Activated CD4-positive, alpha-beta T cell treated with anti-CD3 and anti-CD28 coated beads, Interleukin-2, amount 10 ng/mL, durations not matched to agents 7 days and 5 days (primary cell): ENCODE measurements at places on chromosomes 3 and 15. TPM values are rescaled to one million over a fixed set of nuclear protein-coding genes. Genes with fewer than 3 reads are reported as not detected.

The VIPR1 gene
- 21.3 TPM for total RNA-seq

The FAM81A gene
- 0.57 TPM for total RNA-seq

The C3orf62 gene
- total RNA-seq: 13.5 TPM

The LYZL4 gene
- not detected for total RNA-seq

The FRMD4B gene
- total RNA-seq: 8.2 TPM

The RAD54L2 gene
- total RNA-seq: 30.0 TPM

The CCR3 gene
- total RNA-seq: not detected

DNA sequence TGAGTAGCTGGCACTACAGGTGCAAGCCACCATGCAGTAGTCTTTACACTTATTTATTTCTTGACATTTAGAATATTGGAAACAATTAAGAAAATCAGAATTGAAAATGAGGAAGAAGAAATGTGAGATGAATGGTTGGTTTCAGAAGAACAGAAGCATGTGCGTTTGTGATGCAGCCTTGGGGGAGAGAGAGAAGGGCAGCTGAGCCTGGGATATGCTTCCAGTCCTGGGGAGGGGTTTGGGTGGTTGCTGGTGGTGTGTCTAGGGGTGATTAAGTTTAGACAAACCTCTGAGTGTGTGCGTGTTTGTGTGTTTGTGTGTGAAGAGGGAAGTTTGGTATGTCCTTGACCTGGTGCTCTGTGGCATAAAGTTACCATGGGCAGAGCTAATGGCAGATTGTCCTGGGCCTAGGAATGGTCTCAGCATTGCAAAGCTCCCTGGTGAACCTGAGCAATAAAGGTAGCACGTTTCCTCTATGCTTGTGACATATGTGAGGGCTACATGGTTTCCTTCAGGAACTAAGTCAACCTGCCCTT lies 35.6 kb downstream of the CTSH start:
- DNase-seq: no peak
- H3K36me3 ChIP-seq: peaks cover 55% of the 10 kb centered on the region
- no peak overlapping the region for H3K4me3 ChIP-seq
- no peaks in the 10 kb centered on the region for H3K27me3 ChIP-seq
- H3K4me1 ChIP-seq: peaks cover 27% of the 10 kb centered on the region
- no peak overlapping the region for H3K27ac ChIP-seq

- peaks cover 42% of the 10 kb centered on the region for H3K4me1 ChIP-seq
- no peak for DNase-seq
- H3K36me3 ChIP-seq: peaks cover 13% of the 10 kb centered on the region
- no peak overlapping the region for H3K27ac ChIP-seq
- H3K27me3 ChIP-seq: no peaks in the 10 kb centered on the region
Measured at GRCh38 chr15:64991536-64992135, 1.9 kb upstream of the SPG21 start.

- no peak overlapping the region for H3K27ac ChIP-seq
- DNase-seq: no peak
- H3K36me3 ChIP-seq: no peaks in the 10 kb centered on the region
- H3K4me3 ChIP-seq: no peak overlapping the region
- H3K27me3 ChIP-seq: no peaks in the 10 kb centered on the region
- no peaks in the 10 kb centered on the region for H3K4me1 ChIP-seq
Measured at GRCh38 chr3:157918402-157918801, 187.8 kb downstream of the SHOX2 start.

DNA sequence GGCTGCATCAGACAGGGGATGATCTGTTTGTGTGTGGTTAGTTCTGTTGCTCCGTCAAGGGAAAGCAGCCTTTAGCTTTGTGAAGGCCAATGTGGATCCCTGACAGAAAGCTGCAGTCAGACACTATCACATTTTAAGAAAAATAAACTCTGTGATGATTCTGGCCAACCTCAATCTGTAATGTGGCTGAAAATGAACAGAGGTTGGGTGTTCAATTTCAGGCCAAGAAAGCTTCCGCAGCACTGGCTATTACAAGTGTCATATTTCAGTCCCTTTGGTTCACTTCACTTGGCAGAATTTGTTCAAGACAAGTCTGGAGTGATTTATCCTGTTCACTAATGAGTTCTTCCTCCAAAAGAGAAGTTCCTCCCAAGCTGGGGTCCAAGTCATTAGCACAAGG lies 571.8 kb upstream of the IL12A start:
- no peaks in the 10 kb centered on the region for H3K4me1 ChIP-seq
- no peaks in the 10 kb centered on the region for H3K36me3 ChIP-seq
- H3K4me3 ChIP-seq: no peak overlapping the region
- DNase-seq: no peak
- H3K27ac ChIP-seq: no peak overlapping the region

DNA sequence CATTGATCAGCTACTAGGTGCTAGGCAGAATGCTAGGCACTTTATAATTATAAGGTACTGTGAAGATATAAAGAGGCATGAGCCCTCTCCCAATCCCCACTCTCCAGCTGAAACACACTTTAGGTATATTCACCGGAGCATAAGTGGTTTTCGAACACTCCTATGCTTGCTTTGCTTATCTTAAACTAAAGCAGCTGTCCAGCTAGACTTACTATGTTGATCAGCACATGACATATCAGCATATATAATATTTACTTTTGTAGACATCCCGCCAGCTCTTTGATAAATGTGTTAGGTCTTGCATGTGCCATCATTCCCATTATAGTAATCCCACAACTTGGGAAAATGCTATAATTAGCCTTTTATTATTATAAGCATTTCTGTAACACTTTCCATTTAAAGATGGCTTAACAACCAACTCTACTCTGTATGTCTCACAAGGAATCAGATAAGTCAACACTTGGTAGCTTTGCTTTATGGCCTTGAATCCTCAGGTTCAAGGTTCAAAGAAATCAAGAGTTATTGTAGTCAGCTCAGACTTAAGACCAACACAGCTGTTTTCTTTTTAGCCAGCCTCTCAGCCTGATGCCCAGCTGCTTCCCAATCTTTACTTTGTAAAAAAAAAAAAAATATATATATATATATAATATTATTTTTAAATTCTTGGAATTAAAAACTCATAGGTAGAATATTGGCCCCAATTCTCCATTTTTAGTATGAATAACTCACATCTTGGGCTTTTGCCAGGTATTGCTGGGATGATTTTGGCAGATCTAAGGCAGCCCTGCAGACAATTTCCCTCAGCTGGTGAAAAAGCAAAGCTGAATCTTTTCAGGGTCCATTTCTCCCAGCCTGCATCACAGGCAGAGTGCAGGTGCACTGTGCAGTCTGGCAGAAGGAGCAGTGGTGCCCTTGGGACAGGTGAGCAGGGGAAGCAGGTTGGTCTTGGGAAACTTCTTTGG lies 104.2 kb downstream of the THRB start:
- no peak overlapping the region for H3K27ac ChIP-seq
- no peak overlapping the region for H3K4me3 ChIP-seq
- no peaks in the 10 kb centered on the region for H3K36me3 ChIP-seq
- no peaks in the 10 kb centered on the region for H3K4me1 ChIP-seq
- no peaks in the 10 kb centered on the region for H3K27me3 ChIP-seq

DNA sequence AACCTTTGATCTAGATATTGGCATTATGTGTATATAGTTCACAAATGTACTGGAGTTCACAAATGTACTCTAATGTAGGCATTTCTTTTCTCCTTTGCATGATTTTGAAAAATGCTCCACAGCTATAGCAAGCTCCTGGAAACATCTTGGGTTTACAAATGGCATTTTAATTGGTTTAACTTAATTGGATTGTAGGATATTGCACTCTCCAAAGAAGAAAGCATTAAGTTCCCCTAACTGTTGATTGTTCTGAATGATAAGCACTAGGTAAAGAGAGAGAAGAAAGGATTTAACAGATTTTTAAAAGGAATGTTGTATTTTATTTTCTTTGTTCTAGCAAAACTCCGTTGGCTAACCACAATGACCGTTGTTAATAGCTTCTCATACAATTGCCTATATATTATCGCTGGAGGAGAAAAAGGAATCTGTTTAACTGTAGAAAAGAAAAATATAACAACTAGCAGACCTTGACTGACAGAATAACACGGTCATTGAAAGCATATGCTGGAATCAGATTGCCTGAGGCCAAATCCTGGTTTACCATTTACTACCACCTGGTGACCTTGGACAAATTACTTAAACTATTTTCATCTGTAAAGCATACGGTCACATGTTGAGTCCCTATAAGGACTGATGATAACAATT lies 170.8 kb downstream of the PEX5L start:
- no peaks in the 10 kb centered on the region for H3K36me3 ChIP-seq
- no peak for DNase-seq
- H3K27ac ChIP-seq: no peak overlapping the region
- H3K4me1 ChIP-seq: no peaks in the 10 kb centered on the region

DNA sequence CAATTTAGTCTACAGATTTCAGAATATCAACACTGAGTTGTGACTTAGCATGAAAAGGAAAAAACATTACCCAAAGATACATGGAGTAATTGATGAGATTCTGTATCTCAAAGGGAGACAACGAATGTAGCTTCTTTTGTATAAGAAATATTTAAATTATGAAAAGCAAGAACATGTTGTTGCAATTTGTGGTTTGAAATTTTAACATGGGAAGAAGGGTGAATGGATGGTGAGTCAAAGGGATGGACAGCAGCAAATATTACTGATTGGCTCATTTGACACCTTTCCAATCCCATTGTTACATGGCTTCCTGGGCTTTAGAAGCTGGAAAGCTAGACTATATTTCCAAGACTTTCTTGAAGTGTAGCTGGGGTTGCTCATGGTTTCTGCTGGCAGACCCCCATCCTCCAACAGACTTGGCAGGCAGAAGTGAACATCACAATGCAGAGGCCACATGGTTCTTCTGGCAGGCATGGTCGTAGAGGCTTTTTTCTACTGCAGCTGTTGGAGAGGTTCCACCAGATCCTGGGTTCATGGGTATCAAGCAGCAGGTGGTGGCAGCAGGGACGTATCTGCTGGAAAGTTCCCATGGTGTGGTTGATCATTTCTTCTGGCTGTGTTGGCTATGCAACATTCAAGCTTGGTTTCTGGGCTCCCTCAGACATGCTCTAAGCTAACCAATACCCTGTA lies 47.2 kb upstream of the KPNA4 start:
- peaks cover 31% of the 10 kb centered on the region for H3K27me3 ChIP-seq
- H3K4me3 ChIP-seq: no peak overlapping the region
- no peak overlapping the region for H3K27ac ChIP-seq
- no peaks in the 10 kb centered on the region for H3K36me3 ChIP-seq

DNA sequence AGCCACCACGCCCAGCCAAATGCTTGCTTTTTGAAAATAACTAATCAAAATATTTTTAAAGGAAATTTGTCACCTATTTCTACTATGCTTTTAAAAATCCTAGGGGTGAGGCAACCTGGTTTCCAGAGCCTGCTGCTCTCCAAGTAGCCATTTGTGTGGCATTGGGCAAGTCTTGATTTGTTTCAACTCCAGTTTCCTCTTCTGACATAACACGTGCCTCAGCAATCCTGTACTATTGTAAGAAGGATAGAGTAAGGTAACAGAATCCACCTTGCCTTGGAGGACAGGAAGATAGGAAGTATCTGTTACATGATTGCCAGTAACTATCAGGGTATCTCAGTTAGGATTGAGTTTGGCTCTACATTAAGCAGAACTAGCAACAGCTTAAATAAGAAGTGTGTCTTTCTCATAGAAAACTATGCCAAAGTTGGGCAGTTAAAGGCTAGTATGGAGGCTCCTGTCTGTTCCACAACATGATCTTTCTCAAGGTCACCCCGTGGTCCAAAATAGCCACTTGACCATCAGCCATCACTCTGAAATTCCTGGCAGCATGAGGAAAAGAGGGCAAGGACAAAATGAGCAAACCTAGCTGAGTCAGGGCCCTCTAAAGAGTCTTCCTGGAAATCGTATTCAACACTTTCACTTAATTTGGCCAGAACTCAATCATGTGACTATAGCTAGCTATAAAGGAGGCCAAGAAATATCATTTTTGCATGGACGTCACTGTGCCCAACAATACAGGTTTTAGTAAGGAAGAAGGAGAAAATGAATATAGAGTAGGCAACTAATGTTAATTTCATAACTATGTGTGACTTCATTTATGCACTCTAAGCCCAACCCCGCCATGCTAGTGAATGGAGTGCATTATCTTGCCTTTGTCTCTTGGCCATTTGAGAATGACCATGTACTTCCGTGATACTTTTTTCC lies 66.1 kb downstream of the HMG20A start:
- peaks cover 15% of the 10 kb centered on the region for H3K4me1 ChIP-seq
- DNase-seq: no peak
- H3K27me3 ChIP-seq: no peaks in the 10 kb centered on the region
- no peak overlapping the region for H3K4me3 ChIP-seq
- H3K27ac ChIP-seq: no peak overlapping the region

GRCh38 chr3:59654123-59654479 lies 604.3 kb upstream of the CFAP20DC start:
- no peaks in the 10 kb centered on the region for H3K4me1 ChIP-seq
- H3K27me3 ChIP-seq: peaks cover 8% of the 10 kb centered on the region
- H3K36me3 ChIP-seq: peaks cover 5% of the 10 kb centered on the region
- no peak overlapping the region for H3K4me3 ChIP-seq
- no peak for DNase-seq

DNA sequence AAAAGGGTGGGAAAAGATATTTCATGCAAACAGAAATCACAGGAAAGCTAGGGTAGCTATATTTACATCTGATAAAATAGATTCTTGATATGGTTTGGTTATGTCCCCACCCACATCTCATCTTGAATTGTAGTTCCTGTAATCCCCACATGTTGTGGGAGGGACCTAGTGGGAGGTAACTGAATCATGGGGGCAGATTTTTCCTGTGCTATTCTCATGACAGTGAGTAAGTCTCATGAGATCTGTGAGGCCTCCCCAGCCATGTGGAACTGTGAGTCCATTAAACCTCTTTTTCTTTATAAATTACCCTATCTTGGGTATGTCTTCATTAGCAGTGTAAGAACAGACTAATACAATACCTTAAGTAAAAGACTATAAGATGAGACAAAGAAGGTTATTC lies 558.1 kb downstream of the RSL24D1 start:
- no peaks in the 10 kb centered on the region for H3K36me3 ChIP-seq
- H3K27ac ChIP-seq: no peak overlapping the region
- no peaks in the 10 kb centered on the region for H3K27me3 ChIP-seq
- no peaks in the 10 kb centered on the region for H3K4me1 ChIP-seq
- DNase-seq: no peak

GRCh38 chr3:43534675-43535074 lies 87.1 kb downstream of the ANO10 start:
- H3K36me3 ChIP-seq: no peaks in the 10 kb centered on the region
- H3K4me3 ChIP-seq: no peak overlapping the region
- H3K4me1 ChIP-seq: peaks cover 2% of the 10 kb centered on the region
- no peak overlapping the region for H3K27ac ChIP-seq
- DNase-seq: no peak

GRCh38 chr15:93231261-93231925 lies 142.4 kb upstream of the RGMA start:
- no peak overlapping the region for H3K4me3 ChIP-seq
- H3K4me1 ChIP-seq: peaks cover 20% of the 10 kb centered on the region
- H3K27me3 ChIP-seq: peaks cover 12% of the 10 kb centered on the region
- no peaks in the 10 kb centered on the region for H3K36me3 ChIP-seq
- no peak for DNase-seq

GRCh38 chr3:38117163-38117716 lies 19.7 kb downstream of the ACAA1 start:
- no peak overlapping the region for H3K4me3 ChIP-seq
- H3K4me1 ChIP-seq: peaks cover 8% of the 10 kb centered on the region
- no peak for DNase-seq
- H3K27me3 ChIP-seq: no peaks in the 10 kb centered on the region
- no peak overlapping the region for H3K27ac ChIP-seq

- no peaks in the 10 kb centered on the region for H3K4me1 ChIP-seq
- no peak for DNase-seq
- H3K27ac ChIP-seq: no peak overlapping the region
- no peak overlapping the region for H3K4me3 ChIP-seq
Measured at GRCh38 chr3:7015683-7016440, 154.9 kb downstream of the GRM7 start.

GRCh38 chr15:19899021-19899824 lies 642.4 kb downstream of the GOLGA6L6 start:
- H3K4me3 ChIP-seq: no peak overlapping the region
- no peak overlapping the region for H3K27ac ChIP-seq
- H3K27me3 ChIP-seq: no peaks in the 10 kb centered on the region
- no peak for DNase-seq
